ENCODE measurements at places on chromosomes 6 and 20.

DNA sequence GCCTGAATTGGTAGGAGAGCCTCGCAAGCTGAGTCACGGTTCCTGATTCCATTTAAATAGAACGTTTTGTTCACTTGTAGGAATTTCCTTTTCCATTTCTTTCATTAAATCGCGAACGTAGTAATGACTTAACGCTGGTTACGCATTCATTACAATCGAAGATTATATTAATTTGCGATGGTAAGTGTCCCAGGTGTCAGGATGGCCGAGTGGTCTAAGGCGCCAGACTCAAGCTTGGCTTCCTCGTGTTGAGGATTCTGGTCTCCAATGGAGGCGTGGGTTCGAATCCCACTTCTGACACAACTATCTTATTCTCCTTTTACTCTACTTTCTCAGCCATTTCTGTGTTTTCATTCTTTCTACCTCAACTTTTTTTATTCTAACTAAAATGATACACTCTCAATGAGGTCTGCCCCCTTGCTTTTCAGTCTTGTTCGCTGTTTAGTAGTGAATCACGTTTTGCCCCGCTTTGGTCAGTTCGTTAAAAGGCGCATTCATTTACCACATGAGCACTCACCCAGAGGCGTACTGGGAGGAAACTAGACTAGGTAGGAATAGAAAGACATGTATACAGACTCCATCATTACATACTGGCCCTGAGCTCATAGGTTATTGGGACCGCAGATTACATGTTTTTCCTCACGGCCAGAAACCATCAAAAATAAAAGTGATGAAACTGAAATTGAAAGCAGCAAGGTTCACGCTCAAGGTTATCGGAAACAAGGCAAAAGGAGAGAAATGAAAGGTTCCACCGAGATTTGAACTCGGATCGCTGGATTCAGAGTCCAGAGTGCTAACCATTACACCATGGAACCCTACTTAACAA, 17.3 kb upstream of the TRIM27 start:
- DNase-seq, result peak; percentile 85

- no peak for DNase-seq
Observed at GRCh38 chr20:47999166-47999565, 213.9 kb upstream of the SULF2 start.

GRCh38 chr6:52580905-52581304, 4.0 kb upstream of the TRAM2 start:
- DNase-seq, result no peak

GRCh38 chr6:43858161-43859153, 88.4 kb downstream of the VEGFA start:
- DNase-seq, result no peak

DNA sequence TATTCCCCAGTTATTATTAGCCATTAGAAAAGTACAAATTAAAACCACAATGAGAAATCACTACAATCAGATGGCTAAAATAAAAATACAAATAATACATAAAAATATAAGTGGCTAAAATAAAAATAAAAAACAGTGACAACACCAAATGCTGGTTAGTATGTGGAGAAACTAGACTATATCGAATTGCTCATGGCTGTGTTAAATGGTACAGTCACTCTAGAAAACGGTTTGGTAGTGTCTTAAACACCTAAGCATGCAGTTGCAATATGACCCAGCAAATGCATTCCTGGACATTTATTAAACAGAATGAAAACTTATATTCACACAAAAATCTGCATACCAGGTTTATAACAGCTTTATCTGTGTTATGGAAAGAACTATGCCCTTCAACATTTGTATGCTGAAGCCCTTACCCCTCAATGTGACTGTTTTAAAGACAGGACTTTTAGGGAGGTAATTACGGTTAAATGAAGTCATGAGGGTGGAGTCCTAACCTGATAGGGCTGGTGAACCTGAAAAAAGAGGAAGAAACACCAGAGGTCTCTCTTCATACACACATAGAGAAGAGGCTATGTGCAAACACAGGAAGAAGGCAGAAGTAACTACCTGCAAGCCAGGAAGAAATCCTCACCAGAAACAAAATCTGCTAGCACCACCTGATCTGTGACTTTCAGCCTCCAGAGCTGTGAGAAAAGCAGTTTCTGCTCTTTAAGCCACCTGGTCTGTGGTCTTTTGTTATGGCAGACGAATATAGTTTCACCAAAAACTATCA, 84.9 kb downstream of the ASCC3 start:
- no peak for DNase-seq

DNA sequence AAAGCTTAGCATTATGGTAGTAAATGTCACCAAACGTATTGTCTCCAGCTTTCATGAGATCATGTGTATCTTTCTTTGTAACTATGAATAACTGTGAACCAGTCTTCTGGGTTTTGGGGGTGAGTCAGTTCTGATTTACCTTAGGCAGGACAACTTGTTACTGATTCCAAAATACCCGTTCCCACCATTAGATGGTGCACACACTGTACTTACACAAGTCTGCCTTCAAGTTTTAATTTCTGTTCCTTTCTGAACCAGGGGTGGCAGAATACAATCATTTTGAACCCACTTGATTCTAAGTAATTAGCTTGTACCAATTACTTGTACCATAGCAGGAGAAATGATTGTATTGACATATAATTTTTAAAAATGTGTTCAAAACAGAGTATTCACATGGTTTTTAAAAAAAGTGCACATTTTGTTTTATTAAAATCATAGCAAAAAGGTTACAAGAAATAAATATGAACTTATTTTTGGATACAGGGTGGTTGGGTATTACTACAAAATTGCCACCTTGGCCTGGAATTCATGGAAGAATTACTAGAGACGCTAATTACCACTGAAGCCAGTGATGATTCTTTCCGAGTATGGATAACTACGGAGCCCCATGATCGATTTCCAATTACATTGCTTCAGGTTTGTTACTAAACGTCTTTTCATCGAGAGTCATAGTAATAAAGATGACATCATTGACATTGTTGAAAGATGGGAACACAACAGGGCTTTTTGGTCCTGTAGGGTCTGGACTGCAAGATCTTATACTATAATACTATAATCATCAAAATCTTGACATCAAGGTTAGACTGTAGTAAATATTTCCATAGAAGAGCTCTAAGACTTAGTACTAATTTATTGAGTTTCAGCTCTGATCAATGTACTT, 75.2 kb upstream of the GLP1R start:
- peak; percentile 23 for DNase-seq

DNA sequence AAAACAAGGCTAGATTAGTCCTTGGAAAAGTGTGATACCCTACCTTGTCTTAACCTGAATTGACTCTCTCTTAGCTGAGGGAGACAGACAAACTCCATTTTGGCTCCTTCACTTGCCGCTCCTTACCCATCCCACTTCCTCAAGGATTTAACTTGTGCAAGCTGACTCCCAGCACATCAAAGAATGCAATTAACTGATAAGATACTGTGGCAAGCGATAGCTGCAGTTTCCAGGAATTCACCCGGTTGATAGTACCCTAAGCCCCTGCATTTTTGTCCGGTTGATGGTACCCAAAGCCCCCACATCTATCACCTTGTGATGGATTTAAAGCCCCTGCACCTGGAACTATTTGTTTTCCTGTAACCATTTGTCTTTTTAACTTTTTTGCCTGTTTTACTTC, 1.9 kb upstream of the SERINC3 start:
- DNase-seq, result no peak

DNA sequence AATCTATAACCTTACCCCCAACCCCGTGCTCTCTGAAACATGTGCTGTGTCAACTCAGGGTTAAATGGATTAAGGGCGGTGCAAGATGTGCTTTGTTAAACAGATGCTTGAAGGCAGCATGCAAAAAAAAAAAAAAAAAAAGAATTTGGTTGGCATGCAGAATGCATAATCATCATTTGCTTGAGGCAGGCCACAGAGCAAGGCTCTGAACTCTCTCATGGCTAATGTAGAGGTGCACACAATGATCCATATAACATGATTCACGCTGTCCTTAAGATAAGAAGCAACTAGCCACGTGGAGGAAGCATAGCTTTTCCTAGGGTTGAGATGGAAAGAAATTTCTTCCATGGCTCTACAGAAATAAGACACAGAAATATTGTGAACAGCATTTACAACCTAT, 27.6 kb upstream of the RPN2 start:
- no peak for DNase-seq

Measured in CD4-positive, alpha-beta T cell treated with Interleukin-1 beta for 1 hour (primary cell).